Stomach (tissue), 19 donors: ENCODE measurements at places on chromosomes 1 and 21.

DNA sequence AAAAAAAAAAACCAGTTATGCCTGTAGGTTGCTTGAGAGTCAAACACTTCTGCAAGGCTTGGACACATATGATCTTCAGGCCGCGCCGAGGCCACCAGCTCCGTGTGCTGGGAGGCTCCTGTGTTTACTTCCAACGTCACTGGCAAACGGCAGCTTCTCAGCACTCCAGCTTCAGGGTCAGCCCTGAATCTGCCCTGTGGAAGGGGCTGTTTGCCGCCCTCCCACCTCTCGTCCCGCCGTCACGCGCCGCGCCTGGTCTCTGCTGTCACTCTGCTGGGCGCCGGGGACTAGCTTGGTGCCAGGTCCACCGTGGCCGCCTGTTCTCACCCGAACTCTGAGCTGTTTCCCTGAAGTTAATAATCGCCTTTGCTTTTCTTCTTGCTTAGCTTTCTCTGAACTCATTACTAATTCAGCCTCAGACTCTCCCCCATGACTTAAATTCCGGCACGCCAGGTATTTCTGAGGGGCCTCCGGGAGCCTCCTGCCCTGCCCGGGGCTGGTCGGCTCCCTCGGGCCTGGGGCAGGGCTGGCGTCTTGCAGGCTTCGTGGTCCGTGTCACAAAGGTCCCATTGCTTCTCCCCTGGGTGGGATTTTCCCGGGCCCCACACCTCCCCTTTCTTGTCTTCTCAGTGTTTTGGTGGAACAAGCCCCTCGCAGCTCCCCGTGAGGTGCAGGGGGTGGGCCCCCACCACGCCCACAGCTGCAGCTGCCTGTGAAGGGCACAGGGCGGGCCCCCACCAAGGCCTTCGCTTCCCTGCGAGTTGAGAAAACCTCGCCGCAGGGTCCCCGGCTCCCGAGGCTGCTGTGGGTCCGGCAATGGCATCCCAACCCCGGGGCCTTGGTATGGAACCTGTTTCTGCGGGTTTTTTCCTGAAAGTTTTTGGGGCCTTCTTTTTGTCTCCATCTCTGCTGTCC, 14.6 kb upstream of the C1orf159 start:
- H3K27ac ChIP-seq, result peak overlapping the region; percentile 98
- peak; percentile 80 for DNase-seq
- H3K36me3 ChIP-seq, result no peaks in the 10 kb centered on the region

DNA sequence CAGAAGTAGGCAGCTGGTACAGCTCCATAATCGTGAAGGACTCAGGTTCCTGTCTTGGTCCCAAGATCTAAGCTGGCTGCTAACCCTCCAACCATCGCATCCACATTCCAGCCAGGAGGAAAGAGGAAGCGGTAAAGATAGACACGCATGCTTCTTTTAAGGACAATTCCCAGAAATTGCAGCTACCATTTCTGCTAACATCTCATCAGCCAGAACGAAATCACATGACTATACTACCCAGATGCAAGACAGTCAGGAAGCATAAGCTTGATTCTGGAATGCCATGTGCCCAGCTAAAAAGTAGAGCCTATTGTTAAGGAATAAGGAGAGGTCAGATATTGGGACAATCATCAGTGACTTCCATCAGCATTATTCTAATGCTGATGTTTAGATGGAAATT, 110.4 kb downstream of the EPHB2 start:
- no peak overlapping the region for H3K4me3 ChIP-seq
- H3K36me3 ChIP-seq, result no peaks in the 10 kb centered on the region
- H3K27ac ChIP-seq, result no peak overlapping the region
- no peak for DNase-seq

DNA sequence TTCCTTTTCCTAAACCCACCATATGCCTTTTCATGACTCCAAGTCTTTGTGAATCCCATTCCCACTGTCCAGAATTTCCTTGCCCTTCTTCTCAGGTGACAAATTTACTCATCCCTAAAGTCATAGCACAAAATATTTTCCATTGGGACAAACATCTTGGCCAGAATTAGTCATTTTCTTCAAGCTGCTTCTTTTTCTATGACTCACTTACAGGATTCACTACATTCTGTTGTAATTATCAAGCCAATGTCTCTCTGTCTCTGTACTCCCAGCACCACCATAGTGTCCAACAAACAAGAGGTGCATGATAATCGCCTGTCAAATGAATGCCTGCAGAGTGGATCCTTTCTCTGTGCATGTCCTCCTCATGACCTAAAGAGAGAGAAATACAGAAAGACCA, 37.8 kb downstream of the SGIP1 start:
- DNase-seq, result no peak
- no peaks in the 10 kb centered on the region for H3K27me3 ChIP-seq
- H3K36me3 ChIP-seq, result no peaks in the 10 kb centered on the region
- no peak overlapping the region for H3K27ac ChIP-seq

DNA sequence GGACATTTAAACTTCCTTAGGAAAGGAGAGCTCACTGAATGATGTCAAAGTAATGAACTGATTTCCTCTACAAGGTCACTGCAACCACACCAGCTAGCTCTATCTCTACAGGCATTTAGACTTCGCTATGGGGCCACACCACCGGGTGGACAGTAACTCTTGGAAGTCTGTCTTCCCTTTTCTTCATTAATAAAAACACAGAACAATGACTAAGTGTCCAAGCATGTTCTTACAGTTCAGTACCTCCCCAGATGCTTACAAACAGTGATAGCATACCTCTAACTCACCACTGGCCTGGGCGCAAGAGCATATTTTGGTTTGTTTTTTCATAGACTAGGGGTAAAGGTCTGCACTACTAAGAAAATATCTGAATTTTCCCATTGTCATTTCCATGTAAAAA, 54.6 kb downstream of the SIM2 start:
- DNase-seq, result no peak
- H3K4me3 ChIP-seq, result no peak overlapping the region
- no peaks in the 10 kb centered on the region for H3K4me1 ChIP-seq
- no peaks in the 10 kb centered on the region for H3K27me3 ChIP-seq
- H3K36me3 ChIP-seq, result peaks cover 56% of the 10 kb centered on the region

- no peaks in the 10 kb centered on the region for H3K36me3 ChIP-seq
- H3K4me3 ChIP-seq, result no peak overlapping the region
- H3K4me1 ChIP-seq, result no peaks in the 10 kb centered on the region
- DNase-seq, result no peak
These were observed 43.4 kb downstream of the EIF2D start for GRCh38 chr1:206568779-206569352.

GRCh38 chr1:151897991-151898431, 11.3 kb downstream of the THEM4 start:
- H3K27me3 ChIP-seq, result no peaks in the 10 kb centered on the region
- peaks cover 9% of the 10 kb centered on the region for H3K4me1 ChIP-seq
- H3K4me3 ChIP-seq, result no peak overlapping the region
- no peak for DNase-seq
- peaks cover 31% of the 10 kb centered on the region for H3K36me3 ChIP-seq

DNA sequence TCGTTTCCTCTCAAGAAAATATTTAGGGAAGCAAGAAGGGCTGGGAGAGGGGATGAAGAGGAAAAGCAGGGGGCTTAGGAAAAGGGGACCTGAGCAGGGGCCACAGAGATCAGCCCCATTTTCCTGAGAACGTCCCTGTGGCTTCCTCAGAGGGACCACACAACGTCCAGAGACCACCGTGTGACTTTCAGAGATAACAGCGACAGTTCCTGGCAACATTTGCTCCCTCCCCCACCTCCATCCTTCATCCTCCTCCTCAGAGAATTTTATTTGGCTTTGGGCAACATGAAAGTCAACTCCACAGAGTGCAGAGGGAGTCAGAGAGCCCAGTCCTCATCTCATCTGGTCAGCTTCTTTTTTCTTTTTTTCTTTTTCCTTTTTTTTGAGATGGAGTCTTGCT, 50.9 kb downstream of the RUNX1 start:
- peaks cover 23% of the 10 kb centered on the region for H3K4me1 ChIP-seq
- no peak for DNase-seq
- no peak overlapping the region for H3K27ac ChIP-seq
- H3K4me3 ChIP-seq, result no peak overlapping the region
- H3K27me3 ChIP-seq, result no peaks in the 10 kb centered on the region

DNA sequence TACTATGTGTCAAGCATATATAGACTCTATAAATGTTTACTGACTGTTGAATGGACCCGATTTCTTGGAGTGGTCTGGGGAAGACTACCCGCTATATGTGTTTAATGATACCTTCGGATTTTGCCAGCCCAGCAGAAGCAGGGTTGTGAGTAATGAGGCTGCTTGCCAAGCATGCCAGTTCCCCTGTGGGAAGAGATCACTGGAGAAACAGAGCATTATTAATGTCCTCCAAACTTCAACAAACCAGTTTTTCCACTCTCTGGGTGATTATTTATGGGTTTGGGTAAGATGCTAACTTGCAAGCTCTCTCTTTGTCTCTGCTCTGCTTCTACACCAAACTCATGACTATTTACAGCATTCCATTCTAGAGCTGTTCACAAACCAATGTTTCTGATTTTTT, 25.1 kb upstream of the PHGDH start:
- H3K4me1 ChIP-seq, result no peaks in the 10 kb centered on the region
- H3K27ac ChIP-seq, result no peak overlapping the region
- no peaks in the 10 kb centered on the region for H3K36me3 ChIP-seq

GRCh38 chr1:232908831-232909230, 41.6 kb upstream of the NTPCR start:
- no peaks in the 10 kb centered on the region for H3K4me1 ChIP-seq
- H3K36me3 ChIP-seq, result no peaks in the 10 kb centered on the region
- no peak overlapping the region for H3K27ac ChIP-seq

GRCh38 chr1:52059321-52059720, 3.2 kb downstream of the BTF3L4 start:
- no peak overlapping the region for H3K4me3 ChIP-seq
- H3K36me3 ChIP-seq, result peaks cover 20% of the 10 kb centered on the region
- H3K27me3 ChIP-seq, result no peaks in the 10 kb centered on the region
- no peak overlapping the region for H3K27ac ChIP-seq
- peaks cover 53% of the 10 kb centered on the region for H3K4me1 ChIP-seq
- no peak for DNase-seq

GRCh38 chr1:6651909-6652308, 27.2 kb downstream of the THAP3 start:
- H3K4me1 ChIP-seq, result no peaks in the 10 kb centered on the region
- no peaks in the 10 kb centered on the region for H3K27me3 ChIP-seq
- H3K4me3 ChIP-seq, result no peak overlapping the region
- H3K36me3 ChIP-seq, result peaks cover 66% of the 10 kb centered on the region

- H3K27me3 ChIP-seq, result no peaks in the 10 kb centered on the region
- no peaks in the 10 kb centered on the region for H3K36me3 ChIP-seq
- H3K4me1 ChIP-seq, result peaks cover 42% of the 10 kb centered on the region
- peak; percentile 97 for DNase-seq
- peak within 1 kb of the TSS; percentile 89 for H3K27ac ChIP-seq
These were observed at the start of gene IRF6 for GRCh38 chr1:209805875-209806760. TSS of gene IRF6 (minus strand) at chr1:209806142. CDS start at chr1:209801413, 4,729 bp downstream.

DNA sequence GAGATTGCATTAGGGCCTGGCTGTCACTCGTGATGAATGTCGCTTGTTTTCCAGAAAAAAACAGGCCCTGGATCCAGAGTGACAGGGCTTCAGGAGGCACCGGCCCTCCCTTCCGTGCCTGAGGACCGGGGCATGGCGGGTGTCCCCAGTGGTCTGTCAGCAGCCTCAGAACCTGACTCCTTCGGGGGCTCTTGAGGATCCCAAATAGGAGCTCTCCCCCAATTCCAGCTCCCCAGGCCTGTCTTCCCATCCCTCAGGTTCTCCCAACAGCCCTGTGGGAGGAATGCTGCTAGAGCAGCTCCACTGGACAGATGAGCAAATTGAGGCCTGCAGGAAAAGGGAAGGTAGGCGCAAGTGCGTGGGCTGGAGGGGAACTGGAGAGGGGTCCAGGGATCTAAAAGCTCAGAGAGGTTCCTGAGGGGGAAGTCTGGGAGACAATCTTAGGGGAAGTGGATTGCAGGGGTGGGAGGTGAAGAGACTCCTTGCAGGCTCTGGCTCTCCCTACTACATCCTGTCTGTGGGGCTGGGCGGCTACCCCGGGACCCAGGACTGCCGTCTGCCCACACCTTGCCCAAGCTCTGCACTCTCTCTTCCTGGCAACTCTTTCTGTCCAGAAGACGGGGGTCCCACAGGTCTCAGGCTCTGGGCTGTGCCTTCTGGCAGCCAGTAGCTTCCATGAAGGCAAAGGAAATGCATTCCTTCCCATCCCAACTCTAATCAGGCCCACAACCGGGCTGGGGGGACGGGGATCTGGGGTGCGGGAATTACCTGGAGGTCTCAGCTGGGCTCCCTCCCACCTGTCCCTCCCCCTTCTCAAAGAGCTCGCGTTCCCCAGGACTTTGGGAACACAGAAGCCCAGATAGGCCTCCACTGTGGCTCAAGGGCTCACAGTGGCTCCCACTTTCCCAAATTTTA, 105.7 kb upstream of the CASZ1 start:
- no peak for DNase-seq
- H3K4me3 ChIP-seq, result no peak overlapping the region
- H3K36me3 ChIP-seq, result no peaks in the 10 kb centered on the region
- peaks cover 53% of the 10 kb centered on the region for H3K27me3 ChIP-seq
- peaks cover 14% of the 10 kb centered on the region for H3K4me1 ChIP-seq

DNA sequence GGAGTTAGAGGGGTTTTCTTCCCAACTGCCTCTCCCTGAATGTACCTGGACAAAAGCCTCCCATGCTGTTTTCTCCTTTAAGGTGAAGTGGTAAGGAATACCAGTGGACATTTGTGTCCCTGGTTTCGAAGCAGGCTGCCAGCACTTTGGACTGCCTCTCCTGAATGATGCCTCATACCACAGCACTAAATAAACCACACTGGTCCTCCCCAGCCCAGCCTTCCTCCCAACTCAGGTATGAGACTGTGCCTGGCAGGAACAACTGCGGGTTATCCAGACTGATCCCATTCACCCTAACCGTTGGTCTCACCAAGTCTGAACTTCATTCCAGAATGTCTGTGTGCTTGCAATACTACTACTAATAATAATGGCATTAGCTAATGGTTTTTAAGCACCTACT, 9.3 kb downstream of the COQ8A start:
- H3K4me3 ChIP-seq, result no peak overlapping the region
- H3K36me3 ChIP-seq, result peaks cover 6% of the 10 kb centered on the region
- no peak for DNase-seq
- H3K27ac ChIP-seq, result no peak overlapping the region
- H3K27me3 ChIP-seq, result no peaks in the 10 kb centered on the region

DNA sequence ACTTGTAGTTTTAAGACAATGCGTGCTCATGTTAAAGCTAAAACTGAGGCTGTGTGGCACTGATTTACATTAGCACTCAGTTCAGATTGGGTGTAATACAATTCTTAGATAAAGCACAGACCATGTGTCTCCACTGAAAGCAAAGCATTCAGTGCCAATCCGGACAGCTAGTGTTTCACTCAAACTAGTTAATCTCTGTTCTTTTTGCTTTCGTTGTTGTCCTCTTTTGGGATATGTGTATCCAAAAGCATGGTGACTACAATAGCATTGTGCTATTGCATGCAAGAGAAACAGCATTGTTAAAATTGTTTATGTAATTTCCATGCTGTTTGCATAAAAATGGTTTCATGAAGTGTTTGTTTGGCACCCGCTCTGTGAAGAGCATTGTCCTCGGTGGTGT, 54.6 kb downstream of the F3 start:
- H3K4me3 ChIP-seq, result no peak overlapping the region
- H3K27ac ChIP-seq, result no peak overlapping the region
- DNase-seq, result no peak
- H3K27me3 ChIP-seq, result no peaks in the 10 kb centered on the region
